ENCODE measurements at places on chromosomes 1 and 21.
A peak's percentile ranks its signal among the peaks of the same experiment; 100 is the strongest.

- DNase-seq, result no peak
Observed at GRCh38 chr1:53519421-53519820, 60.2 kb downstream of the DMRTB1 start.

GRCh38 chr1:20086800-20087199 is 16.8 kb downstream of the PLA2G5 start:
- no peak for DNase-seq

DNA sequence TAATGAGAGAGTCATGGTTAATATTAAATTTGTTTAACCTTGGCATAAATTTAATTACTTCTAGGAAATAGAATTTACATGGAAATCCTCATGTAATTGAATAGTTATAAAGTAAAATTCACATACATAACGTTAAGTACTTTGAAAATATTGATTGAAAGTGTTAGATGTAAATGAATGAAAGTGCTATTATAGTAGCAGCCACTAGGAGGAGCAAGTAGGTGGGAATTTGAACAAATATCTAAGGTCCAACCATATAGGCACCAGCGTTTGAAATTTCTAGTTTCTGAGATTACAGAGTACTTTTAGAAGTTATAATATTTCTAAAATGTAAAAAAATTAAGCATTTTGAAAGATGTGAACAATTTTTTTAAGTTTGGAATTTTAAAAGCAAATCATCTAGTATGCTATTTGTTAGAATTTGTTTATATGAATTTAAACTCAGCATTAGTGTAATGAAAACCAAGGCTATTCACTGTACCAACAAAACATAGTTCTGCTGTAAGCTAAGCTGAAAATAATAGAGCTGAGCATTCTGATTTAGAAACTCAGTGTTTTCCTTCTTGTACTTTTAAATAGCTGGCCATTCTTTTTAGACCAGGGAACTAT is 3.3 kb downstream of the B3GALT2 start:
- peak; percentile 69 for DNase-seq

- DNase-seq, result no peak
Observed at GRCh38 chr1:172600615-172601014, 58.3 kb upstream of the FASLG start.

GRCh38 chr1:204448991-204449677 is 37.5 kb upstream of the PPP1R15B start:
- DNase-seq, result no peak

DNA sequence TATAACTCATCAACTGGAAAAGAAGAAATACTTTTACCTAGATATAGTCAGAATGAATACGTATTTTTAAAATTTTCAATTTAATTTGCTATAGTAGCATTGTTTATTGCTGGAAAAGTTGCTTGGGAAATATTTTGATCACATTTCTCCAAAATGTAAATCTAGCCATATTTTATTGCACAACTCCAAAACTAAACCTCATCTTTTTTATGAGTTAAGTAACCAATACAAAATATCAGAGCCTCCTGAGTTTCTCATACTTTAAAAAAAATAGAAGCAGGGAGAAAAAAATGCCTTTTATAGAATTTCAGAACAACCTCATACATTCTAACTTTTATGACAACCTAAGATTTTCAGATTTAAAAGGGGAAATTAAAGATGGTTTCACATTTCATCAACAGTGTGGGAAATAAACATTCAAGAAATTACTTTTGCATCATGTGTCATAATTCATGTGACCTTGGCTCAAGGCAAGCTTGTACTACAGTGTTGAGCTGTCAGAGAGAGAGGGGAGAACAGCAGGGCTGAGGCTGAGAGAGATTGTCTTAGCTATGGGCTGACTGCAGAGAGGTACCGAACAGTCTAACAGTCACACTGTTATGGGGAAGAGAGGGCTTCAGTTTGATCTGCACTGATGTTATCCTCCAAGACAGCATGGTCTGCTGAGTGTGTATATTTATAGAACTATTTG is 519.0 kb downstream of the LTN1 start:
- DNase-seq, result peak; percentile 45

GRCh38 chr1:38242506-38242905 is 195.9 kb upstream of the POU3F1 start:
- no peak for DNase-seq

DNA sequence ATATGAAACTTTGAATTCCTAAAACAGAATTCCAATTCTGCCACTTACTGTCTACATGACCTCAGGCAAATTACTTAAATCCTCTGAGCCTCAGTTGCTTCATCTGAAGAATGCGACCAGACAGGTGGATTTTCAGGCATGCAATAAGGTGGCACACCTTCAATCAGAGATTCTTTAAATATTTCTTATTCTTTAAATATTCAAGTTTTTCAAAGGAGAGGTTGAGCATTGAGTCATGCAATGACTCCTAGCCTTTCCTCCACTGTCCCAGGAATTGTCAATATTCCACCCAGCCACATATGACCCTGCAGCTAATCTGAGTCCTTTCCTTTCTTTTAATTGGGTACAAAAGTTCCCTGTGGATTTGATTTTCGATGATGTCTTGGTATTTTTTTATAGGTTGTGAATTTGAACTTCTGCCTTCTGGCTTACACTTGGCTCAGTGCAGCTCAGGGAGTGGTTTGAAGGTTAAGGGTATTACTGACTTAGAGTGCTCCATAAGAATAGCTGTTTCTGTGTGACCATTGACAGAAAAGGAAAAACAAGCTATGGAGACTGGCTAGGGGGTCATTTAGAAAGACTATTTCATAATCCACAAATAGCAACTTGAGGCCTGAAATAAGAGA is 52.2 kb upstream of the PRDX6 start:
- peak; percentile 46 for DNase-seq

- DNase-seq, result peak; percentile 35
Observed at GRCh38 chr1:2179283-2180013, 15.1 kb downstream of the FAAP20 start.

- DNase-seq, result peak; percentile 89
Observed at GRCh38 chr1:43587594-43587993, 56.9 kb downstream of the PTPRF start.

DNA sequence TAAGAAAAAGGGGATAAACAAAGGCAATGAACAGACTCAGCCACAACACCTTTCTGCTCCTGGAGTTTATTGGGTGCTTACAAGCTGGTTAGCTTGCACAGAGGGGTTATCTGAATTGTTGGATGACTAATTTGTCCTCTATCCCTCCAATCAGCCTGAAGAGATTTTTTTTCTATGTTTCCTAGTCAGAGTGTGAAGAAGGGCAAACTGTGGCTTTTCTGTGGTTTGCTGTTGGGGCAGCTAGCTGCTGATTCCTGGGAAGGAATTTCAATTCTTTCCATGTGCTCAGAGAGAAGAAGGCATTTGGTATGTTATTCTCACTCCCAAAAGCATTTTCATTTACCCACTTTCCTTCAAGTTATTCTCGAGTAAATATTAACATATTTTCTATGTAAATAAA is 48.6 kb downstream of the PCP4 start:
- DNase-seq, result no peak

DNA sequence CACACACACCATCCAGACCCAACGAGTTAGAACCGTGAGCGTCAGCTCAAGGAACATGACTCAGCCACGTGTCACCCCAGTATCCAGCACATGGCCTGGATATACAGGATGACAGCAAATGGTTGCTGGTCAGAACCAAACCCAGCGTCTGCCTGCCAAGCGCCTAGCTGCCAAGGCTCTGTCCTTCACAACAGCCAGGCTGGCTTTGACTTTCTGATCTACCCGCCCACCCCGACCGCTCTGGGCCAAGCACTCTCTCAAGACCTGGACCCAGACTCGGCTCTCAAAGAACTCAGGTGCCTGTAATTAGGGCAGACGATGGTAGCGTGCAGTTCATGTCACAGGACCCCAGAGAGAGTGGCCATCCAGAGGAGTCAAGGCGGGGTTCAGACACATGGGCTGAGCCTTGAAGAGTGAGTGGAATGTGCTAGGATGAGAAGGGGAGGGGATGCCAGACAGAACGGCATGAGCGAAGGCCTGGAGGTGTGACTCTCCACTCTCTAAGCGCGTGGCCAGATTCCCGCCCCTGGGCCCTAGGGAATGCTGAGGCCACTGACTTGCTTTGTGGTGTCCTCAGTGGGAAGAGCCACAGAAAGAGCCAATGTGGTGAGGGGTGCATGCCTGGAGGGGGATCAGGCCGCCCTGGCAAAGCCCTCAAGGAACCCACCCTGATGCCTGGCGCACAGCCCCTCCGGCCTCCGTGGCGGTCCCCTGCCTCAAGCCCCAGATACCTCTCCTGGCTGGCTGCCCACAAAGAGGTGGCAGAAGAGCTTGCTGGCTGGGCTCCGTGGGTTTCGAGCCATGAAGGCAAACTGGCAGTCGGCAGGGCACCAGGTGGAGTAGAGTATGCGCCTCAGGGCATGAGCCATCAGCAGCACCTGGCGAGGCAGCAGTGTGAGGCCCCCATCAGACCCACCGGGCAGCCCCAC is 7.0 kb downstream of the SH2D5 start:
- DNase-seq, result peak; percentile 76
